ENCODE measurements at places on chromosomes 7 and 10. TPM values are rescaled to one million over a fixed set of nuclear protein-coding genes. Genes with fewer than 3 reads are reported as not detected.

ACTL6B gene
- not detected for total RNA-seq

DNA2 gene
- total RNA-seq, result 33.4 TPM

DGKI gene
- total RNA-seq, result 0.41 TPM

PCGF5 gene
- 27.7 TPM for total RNA-seq

ASAH2 gene
- total RNA-seq, result 8.3 TPM

FAM20C gene
- 34.0 TPM for total RNA-seq

FAM237B gene
- not detected for total RNA-seq

Data from PC-9 (cell line).